ENCODE measurements at places on chromosomes 6 and 20.
A peak's percentile ranks its signal among the peaks of the same experiment; 100 is the strongest.

- no peak for DNase-seq
Measured at GRCh38 chr6:39209911-39210310, 19.4 kb downstream of the KCNK5 start.

- DNase-seq = no peak
Measured at GRCh38 chr20:5020760-5021159, 19.4 kb upstream of the SLC23A2 start.

GRCh38 chr6:152893187-152893586 is 89.7 kb downstream of the FBXO5 start:
- DNase-seq = no peak

GRCh38 chr6:98343004-98343403 is 491.4 kb upstream of the POU3F2 start:
- DNase-seq = no peak

GRCh38 chr20:57435105-57435497 is 43.9 kb downstream of the RBM38 start:
- no peak for DNase-seq

- DNase-seq = no peak
Measured at GRCh38 chr6:85395746-85396145, 54.1 kb upstream of the NT5E start.

DNA sequence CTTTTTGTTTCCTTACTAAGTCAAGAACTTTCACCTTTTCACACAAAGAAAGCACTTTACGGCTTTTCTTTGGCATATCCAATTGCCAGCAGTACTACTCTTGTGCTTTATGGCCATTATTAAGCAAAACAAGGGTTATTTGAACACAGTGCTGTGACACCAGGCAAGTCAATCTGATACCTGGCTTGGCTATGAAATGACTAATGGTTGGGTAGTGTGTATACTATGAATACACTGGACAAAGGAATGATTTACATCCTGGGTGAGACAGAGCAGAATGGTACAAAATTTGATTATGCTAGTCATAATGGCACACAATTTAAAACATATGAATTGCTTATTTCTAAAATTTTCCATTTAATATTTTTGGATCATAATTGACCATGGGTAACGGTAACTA is 22.1 kb upstream of the ADGRF1 start:
- DNase-seq = no peak

DNA sequence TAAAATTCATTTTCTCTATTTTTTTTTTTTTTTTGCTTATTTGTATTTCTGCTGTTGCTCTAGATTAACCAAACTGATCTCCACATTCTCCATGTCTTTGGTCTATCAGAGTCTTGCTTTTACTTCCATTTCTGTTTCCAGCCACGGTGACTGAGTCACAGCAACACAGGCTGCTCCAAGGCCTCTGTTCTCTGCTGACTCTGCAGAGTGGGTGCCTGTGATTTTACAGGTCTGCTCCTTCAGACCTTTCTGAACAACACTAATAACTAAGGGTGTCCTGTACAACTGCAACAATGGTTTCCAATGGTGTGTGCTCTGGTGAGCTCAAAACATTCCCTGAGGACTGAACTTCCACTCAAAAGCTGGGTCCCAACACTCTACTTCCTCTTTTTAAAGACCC is 102.3 kb upstream of the BMP2 start:
- DNase-seq = no peak

- no peak for DNase-seq
Measured at GRCh38 chr6:87199787-87200186, 44.4 kb downstream of the ZNF292 start.

DNA sequence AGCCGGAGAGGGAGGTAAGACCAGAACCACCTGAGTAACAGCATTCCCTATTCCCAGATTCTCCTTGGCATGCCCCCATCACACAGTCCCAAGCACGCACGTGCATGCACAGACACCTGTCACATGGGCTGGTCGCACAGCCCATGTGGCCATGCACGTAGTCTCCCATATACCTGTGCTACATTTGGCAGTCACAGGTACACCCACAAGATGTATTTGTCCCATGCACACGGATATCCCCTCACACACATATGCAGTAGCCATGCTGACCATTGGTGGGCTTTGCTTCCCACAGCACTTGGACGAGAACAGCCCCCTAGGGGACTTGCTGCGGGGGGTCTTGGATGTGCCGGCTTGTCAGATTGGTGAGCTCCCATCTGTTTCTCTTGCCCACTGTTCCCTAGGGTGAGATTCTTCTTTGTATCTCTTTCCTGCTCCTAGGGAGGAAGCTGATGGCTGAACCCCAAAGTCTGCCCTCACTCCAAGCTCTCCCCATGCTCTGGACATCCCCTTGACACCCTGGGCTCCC is 31.9 kb downstream of the PLCG1 start:
- no peak for DNase-seq

DNA sequence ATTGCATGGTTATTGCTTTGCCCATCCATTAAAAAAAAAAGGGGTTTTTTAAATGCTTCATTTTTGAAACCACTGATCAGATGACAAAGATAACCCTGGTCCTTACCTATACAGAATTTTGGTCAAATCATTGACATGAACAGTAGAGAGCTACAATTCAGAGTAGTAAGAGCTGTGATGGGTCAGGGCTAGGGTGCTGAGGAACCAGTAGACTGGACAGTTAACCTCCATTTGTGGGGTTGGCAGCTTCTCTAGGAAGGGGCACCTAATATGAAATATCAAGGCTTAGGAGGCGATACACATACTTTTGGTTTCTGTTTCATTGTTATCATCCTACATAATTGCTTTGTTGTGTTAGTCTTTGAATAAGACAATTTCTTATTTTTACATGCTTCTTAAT is 55.1 kb downstream of the ORC3 start:
- DNase-seq = peak; percentile 69

- DNase-seq = no peak
Measured at GRCh38 chr6:142187209-142187608, 40.1 kb downstream of the VTA1 start.

DNA sequence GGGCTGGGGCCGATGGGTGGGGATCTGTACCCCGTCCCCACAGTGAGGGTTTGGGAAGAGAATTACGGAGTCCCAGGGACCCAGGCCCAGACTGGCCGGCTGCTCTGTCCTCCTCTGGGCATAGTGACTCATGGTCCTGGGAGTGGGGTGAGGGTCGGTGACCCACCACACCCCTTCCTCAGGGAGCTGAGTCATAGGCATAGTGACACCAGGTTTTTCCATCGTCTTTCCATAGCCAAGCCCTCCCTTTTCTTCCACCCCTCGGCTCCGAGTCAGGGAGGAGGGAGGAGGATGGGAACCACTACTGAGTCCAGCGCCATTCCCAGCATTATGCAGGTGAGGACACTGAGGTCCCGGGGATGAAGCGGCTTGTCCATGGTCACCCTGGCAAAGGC is 8.9 kb downstream of the CYP21A2 start:
- DNase-seq = no peak

- DNase-seq = no peak
Measured at GRCh38 chr6:136963259-136963658, 41.2 kb downstream of the SLC35D3 start.

- no peak for DNase-seq
Measured at GRCh38 chr6:42200035-42200434, 5.3 kb upstream of the GUCA1B start.

DNA sequence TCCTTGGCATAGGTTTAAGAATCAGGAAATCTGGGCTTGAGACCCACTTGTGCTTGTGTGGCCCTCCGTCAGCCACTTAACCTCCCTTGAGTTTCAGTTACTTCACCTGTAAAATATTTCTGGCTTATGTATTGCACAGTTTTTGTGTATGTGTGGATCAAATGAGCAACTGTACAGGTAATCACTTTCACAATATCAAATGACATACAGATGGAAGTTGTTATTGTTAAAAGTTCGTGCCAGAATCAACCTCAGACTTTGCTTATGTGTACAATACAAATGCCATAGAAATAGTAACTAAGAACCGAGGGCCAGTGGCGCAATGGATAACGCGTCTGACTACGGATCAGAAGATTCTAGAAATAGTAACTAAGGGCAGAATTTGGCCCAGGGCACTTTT is 65.6 kb upstream of the KIF13A start:
- DNase-seq = no peak

GRCh38 chr6:168029459-168030217 is 32.2 kb downstream of the KIF25 start:
- DNase-seq = no peak

GRCh38 chr6:140153703-140154102 is 779.3 kb upstream of the CITED2 start:
- no peak for DNase-seq

- DNase-seq = no peak
Measured at GRCh38 chr6:10658910-10659698, 35.3 kb downstream of the C6orf52 start.

DNA sequence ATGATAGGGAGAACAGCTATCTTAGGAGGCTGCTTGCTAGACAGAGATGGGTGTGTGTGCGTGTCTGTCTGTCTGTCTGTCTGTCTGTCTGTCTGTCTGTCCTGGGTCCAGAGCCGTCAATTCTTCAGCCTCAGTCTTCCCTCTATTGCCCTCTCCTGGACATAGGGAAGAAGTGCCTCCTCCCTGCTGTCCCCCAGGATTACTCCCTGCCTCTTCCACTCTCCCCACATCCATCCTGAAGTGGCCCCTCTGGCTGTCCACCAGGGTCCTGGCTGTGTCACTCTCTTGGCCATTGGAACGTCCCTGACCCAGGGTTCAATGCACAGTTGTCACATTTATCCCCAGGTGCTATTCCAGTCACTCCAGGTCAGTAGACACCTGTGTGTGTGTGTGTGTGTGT is 10.2 kb downstream of the TREML2 start:
- no peak for DNase-seq

- DNase-seq = no peak
Measured at GRCh38 chr6:48388044-48388443, 277.0 kb upstream of the PTCHD4 start.

Measured in CD4-positive, CD25-positive, alpha-beta regulatory T cell (primary cell).